ENCODE measurements at places on chromosomes 16 and 17.

GRCh38 chr17:46138473-46138872, 54.8 kb downstream of the KANSL1 start:
- no peak for DNase-seq

GRCh38 chr17:83116311-83116771, 36.9 kb downstream of the METRNL start:
- no peak for DNase-seq

DNA sequence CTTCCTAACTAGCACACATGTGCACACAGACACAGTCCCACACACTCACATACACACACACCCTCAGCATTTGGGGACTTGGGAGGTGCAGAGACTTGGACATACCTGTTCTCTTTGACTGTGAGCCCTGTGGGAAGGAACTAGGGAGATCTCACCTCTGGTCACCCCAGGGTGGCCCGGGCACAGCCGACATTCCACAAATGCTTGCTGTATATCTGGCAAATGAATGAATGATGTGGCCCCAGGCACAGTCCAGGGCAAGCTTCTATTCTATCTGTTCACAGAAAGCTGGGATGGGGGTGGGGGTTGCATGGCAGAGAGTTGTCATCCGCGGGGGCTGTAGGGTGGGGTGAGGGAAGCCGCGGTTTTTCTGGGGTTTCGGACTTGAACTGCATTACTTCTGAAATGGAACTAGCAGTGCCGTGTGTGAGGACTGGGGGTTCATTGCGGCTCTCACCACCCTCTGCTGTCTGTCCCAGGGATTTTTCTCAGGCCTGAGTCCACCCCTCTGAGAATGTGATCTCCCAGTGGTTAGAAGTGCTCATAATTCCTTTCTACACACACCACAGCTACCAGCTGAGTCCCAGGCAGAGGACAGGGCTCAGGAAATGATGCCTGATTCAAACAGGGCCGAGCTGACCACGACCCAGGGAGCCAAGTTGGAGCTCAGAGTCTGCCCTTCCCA, 3.3 kb upstream of the RIPOR1 start:
- no peak for DNase-seq

DNA sequence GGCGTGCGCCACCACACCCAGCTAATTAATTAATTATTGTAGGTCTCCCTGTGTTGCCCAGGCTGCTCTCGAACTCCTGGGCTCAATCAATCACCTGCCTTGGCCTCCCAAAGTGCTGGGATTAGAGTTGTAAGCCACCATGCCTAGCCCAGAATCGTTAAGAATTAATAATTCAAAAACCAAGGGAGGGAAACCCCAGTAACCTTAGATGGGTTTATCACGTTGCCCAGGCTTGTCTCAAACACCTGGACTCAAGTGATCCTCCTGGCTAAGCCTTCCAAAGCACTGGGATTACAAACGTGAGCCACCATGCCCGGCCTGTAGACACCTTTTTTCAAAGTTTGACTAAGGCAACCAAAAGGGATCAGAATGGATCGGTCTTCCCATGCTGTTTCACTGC, 21.6 kb downstream of the CD300LF start:
- no peak for DNase-seq

- DNase-seq, result peak; percentile 54
Measured at GRCh38 chr16:49688036-49688697, 167.7 kb downstream of the ZNF423 start.

- no peak for DNase-seq
Measured at GRCh38 chr16:72637306-72637705, 410.6 kb downstream of the ZFHX3 start.

DNA sequence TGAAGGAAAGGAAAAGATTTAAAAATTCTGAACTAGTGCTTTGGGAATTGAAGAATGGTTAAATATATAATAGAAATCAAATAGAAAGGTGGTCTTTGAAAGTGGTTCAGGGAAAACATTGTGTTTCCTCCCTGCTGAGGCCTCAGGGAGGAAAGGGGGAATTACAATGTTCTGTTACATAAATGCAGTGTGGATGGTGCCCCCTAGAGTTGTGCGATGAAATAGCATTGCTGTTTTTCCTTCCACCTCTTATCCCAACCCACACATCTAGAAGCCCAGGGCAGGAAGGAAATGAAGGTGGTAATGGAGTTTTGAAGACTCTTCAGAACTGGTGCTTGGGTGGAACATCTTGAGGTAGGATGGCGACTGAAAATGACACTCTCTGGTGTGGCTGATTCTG, 6.4 kb upstream of the TOX3 start:
- DNase-seq, result peak; percentile 17

DNA sequence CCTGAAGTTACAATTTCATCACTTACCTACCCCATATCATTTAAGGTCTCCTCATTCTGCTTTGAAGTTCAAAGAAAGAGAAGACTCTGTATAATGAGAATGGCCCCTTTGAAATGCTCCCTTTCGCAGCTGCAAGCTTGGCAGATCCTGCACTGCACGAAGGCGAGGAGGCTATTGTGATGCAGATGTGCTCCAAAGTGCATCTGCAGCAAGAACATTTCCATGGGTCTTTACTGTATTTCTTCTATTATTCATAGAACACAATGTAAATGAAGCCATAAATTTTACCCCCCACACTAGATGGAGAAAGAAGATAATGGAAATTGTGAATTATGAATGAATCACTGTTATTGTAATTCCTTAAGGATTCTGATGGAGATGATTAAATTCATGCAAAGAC, 178.7 kb downstream of the CHD9NB start:
- peak; percentile 43 for DNase-seq
